ENCODE measurements at places on chromosomes 4 and X.

DNA sequence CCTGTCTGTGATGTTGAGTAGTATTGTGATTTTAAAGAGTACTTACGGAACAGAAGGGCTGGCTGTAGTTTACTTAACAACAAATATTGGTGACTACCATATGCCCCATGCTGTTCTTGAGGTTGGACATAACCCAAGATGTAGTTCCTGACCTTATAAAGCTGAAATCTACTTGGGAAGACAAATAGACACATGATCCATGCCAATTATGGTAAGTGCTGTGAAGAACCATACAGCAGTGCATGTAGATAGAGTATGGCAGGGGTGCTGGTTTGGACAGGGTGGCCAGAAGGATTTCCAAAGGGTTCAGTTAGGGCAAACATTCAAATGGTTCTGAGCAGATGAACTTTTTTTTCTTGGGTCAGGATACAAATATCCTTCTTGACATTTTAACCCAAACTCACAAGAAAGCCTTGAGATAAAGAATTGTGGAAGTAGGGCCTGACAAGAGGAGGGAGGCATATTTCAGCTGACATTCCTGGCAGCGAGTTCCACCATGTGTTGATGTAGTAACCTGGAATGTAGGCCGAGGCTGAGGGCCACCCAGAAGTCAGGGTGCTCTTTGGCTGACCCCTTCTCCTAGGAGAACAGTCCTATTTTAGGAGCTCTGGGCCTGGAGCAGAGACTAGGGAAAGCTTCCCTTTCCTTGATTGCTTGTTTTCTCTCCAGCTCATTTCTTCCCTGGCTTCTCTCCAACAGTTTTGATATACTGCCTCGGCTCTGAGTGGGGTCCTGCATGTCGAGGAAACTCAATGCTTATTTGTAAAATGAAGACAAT, 74.2 kb downstream of the FREM3 start:
- DNase-seq = no peak

DNA sequence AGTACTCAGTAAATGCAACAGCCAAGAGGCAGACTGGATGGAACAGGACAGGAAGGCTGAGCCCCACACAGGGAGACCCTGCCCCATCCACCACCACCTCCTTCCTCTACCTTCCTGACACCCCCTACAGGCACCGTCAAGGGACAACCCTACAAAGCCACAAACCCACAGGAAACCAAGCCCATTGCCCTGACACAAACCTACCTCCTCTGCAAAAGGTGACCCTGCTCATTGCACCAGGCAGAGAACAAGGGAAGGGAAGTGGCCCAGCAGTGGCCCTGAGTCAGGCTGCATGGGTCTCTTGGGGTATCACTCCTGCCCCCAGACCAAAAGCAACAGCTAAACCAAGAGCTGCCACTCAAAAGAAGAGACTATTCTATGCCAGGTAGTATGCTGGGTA, 21.0 kb downstream of the JAKMIP1 start:
- DNase-seq = no peak

DNA sequence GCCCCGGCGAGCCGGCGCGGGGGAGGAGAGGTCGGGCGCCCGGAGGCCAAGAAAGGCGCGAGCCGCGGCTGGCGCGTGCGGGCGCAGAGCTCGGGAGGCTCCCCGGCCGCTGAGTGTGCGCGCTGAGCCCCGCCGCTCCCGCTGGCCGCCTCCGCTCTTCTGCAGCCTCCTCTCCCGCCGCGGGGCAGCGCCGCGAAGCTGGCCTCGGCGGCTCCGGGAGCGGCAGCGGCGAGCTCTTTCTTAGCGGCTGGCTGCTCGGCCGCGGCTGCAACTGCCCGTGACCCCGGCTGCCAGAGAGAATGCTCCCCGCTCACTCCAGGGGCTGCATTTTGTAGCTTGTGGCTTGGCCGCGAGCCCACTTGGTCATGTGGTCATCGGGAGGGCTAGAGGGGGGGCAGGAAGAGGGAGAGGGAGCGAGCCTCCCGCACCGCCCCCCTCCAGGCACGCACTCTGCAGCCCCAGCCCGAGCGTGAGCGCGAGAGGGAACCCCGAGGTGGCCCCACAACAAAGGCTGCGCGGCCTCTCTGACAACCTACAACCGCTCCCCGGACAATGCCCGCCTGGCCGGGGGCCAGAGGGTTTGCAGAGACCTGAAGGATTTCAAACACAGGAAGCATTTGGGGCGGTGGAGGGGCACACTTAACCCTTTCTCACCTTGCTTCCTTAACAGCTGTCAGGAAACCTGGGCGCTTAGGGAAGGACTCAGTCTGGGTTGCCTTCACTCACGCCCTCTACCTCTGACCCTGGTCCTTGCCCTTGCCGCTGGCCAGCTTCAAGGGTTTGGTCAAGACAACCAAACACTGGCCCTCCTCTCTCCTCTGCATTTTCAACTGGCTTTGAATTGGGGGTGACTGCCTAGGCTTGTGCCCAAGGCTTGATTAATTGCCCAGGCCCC, at the start of gene APLN:
TSS of gene APLN (minus strand) at position 305 of the 895 bp plus-strand sequence. CDS start 326 bp downstream, outside the sequence.
- DNase-seq = peak; percentile 80

DNA sequence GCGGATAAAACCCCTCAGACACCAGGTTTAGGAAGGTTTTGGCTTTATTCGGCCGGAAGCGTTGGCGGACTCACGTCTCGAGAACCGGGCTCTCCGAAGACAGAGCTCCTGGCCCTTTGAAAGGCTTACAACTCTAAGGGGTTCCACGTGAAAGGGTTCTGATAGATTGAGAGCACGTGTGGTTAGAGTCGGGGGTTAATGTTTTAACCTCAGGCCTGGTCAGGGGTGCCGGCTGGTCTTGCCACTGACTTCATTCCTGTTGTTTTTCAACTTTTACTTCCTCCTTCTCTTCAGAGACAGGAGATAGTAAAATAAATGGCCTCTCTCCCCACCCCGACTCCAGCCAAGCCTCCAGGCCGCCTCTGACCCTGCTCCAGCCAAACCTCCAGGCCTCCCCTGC, 4.7 kb upstream of the ASMT start:
- no peak for DNase-seq

DNA sequence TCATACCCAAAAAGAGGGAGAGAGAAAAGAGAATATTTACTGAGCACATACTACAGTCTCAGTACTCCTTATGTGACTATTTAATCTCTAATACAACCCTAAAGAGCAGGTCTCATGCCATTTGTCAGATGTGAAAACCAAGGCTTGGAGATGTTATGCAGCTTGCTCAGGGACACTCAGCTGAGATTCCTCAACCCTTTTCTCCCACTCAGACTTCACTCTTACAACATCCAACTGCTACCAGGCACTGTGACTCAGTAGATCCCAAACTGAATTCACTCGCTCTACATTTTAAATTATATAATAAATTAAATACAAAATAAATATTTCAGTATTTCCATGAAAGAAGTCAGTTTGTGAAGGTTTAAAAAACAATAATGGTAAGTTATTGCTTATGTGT, 53.7 kb downstream of the TSPAN5 start:
- DNase-seq = no peak

DNA sequence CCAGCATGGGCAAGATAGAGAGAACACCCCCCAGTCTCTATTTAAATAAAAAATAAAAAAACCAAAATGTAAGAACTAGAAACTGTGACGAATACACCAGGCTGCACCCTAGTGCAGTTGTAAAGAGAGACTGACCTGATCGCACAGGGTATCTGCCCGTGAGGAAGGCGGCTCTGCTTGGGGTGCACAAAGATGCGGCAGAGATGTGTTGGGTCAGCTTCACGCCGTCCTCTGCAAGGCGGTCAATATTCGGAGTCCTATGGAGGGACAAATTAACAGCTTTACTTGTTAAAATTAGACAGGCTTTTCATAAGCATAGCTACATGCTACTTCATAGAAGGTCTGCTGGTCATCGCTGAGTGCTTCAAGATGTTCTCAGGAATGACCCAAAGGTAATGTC, 26.1 kb upstream of the ARSD start:
- DNase-seq = no peak

Data from SK-N-SH (cell line).